ENCODE measurements at places on chromosomes 6 and 20. TPM values are rescaled to one million over a fixed set of nuclear protein-coding genes. Genes with fewer than 3 reads are reported as not detected.

The PTGIS gene
- not detected for total RNA-seq

The HLA-DRB1 gene
- 4.2 TPM for total RNA-seq

DNA sequence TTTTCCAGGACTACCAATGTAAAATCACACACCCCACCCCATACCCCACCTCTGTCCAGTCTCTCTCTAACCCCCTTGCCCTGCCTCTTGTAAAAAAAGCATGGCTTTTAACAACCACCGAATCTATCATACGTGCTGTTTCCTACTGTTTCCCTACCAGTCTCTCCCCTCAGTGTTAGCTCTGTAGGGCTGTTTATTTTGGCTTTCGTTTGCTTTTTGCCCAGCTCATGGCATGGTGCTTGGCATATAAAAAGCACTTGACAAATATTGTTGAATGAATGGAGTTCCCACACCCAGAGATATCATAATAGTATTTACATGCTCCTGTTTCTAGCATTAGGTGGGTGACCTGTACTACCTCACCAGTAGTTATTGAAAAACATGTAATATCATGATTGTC lies 148.2 kb downstream of the OPRM1 start:
- DNase-seq: no peak
- no peak overlapping the region for H3K4me3 ChIP-seq
- peak overlapping the region; percentile 33 for H3K27ac ChIP-seq
- H3K27me3 ChIP-seq: no peaks in the 10 kb centered on the region
- H3K4me1 ChIP-seq: peaks cover 41% of the 10 kb centered on the region
- peaks cover 46% of the 10 kb centered on the region for H3K36me3 ChIP-seq

GRCh38 chr6:147548921-147549475 lies 40.5 kb downstream of the SAMD5 start:
- H3K27me3 ChIP-seq: peaks cover 8% of the 10 kb centered on the region
- no peaks in the 10 kb centered on the region for H3K4me1 ChIP-seq
- H3K36me3 ChIP-seq: no peaks in the 10 kb centered on the region
- H3K27ac ChIP-seq: no peak overlapping the region
- DNase-seq: no peak

DNA sequence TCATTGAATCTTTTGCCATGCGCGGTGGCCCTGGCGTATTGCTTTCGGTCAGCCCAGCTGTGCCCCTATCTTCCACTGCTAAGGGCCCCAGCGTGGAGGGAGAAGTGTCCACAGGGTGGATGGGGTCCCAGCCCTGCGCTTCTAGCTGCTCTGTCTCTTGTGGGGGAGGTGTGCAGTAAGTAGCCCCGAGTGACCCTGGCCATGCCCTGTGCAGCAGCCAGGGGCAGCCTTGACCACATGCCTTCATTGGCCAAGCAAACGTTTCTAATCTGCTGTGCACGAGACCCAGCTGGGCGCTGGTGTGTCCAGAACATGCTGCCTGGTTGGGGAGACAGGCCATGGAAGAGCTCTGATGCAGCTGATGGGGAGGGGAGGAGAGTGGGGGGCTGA lies 13.6 kb downstream of the TMEM181 start:
- no peaks in the 10 kb centered on the region for H3K27me3 ChIP-seq
- peaks cover 36% of the 10 kb centered on the region for H3K4me1 ChIP-seq
- H3K36me3 ChIP-seq: peaks cover 33% of the 10 kb centered on the region
- no peak for DNase-seq
- H3K4me3 ChIP-seq: no peak overlapping the region

DNA sequence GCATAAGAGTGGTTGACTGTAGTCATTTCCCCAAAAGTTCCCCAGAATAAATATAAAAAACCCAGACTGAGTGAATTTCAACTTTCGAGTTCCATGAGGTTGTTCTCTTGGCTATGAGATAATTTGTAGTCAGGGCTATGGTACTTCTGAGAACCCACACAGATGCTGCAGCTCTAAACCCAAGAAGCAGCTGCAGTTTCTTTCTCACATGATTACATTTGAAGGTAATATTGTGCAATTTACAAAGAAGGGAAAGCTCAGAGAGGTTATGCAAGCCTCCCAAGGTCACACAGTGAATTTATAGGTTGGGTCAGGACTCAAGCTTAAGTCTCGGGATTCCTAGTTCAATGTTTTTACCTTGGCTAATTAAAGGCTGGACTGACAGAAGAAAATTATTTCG lies 29.7 kb upstream of the CD93 start:
- H3K4me3 ChIP-seq: no peak overlapping the region
- no peak overlapping the region for H3K27ac ChIP-seq
- H3K36me3 ChIP-seq: no peaks in the 10 kb centered on the region
- no peak for DNase-seq

GRCh38 chr6:137323860-137324259 lies 104.7 kb upstream of the IFNGR1 start:
- H3K4me1 ChIP-seq: no peaks in the 10 kb centered on the region
- no peaks in the 10 kb centered on the region for H3K27me3 ChIP-seq
- H3K4me3 ChIP-seq: no peak overlapping the region
- no peaks in the 10 kb centered on the region for H3K36me3 ChIP-seq
- DNase-seq: no peak

All from activated naive CD4-positive, alpha-beta T cell treated with anti-CD3 and anti-CD28 coated beads for 36 hours (primary cell).